Activated CD8-positive, alpha-beta memory T cell treated with anti-CD3 and anti-CD28 coated beads for 24 hours (primary cell): ENCODE measurements at places on chromosomes 6 and 20.

GRCh38 chr20:20312562-20312961 is 55.3 kb upstream of the INSM1 start:
- no peak for DNase-seq

GRCh38 chr20:1932971-1933370 is 37.8 kb downstream of the SIRPA start:
- DNase-seq, result no peak

DNA sequence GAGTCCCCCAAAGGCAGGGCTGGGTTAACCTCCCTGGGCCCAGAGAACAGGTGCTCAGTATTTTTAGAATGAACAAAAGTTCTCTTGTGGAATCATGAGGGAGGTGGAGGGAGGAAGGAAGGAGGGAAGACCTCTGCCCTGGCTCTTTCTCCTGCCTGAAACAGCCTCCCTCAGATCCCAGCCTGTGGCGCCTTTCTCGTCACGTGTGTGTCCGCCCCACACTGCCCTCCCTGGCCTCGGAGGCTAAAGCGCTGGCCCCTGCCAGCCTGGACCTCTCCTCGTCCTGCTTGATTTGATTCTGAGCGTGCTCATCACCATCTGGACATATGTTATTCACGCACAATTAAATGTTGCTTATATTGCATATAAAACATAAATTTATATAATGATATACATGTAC is 40.9 kb downstream of the PHACTR3 start:
- peak; percentile 11 for DNase-seq

DNA sequence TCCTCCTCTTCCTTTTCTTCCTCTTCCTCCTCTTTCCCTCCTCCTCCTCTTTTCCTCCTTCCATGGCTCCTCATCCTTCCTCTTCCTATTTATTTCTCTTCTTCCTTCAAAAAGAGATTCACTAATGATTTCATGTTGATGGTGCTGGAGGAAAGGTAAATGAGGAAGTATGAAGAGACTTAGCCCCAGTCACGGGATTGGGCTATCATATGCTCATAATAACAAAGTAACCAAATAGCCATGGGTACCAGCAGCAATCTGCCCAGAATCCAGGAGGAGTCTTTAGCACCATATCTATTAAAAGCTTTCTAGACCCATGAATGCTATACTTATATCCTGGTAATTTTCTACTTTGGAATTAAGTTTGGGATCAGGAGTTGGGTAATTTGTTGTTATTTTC is 910.9 kb upstream of the MAP3K7 start:
- no peak for DNase-seq

- no peak for DNase-seq
These were observed 17.0 kb upstream of the CST3 start for GRCh38 chr20:23654717-23655116.

DNA sequence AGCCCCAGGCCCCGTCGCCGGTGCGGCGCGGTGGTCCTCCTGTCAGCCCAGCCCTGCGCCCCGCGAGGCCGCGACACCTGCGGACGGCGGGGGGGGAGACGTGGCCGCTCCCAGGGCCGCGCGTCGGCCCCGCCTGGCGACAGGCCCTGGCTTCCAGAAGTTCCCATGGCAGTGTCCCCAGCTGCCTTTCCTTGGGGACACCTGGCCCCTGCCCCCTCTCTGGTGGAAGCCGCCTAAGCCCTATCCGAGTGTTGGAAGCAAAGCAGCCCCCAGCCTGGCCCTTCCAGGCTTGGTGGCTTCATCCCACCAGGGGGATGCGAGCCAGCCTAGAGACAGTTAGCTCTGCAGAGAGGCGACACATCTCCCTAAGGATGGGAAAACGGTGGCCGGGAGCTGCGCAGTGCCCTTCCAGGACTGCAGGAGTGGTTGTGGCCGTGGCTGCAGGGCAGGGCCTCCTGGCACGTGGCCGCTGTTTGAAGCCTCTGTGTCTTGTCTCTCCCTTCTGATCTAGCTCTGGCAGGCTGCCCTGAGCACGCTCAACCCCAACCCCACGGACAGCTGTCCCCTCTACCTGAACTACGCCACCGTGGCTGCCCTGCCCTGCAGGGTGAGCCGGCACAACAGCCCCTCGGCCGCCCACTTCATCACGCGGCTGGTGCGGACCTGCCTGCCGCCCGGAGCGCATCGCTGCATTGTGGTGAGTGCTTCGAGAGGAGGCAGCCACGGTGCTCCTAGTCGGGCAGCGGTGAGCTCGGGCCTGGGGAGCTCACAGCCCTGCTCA is 816 bp downstream of the NPEPL1 start:
- peak; percentile 76 for DNase-seq

DNA sequence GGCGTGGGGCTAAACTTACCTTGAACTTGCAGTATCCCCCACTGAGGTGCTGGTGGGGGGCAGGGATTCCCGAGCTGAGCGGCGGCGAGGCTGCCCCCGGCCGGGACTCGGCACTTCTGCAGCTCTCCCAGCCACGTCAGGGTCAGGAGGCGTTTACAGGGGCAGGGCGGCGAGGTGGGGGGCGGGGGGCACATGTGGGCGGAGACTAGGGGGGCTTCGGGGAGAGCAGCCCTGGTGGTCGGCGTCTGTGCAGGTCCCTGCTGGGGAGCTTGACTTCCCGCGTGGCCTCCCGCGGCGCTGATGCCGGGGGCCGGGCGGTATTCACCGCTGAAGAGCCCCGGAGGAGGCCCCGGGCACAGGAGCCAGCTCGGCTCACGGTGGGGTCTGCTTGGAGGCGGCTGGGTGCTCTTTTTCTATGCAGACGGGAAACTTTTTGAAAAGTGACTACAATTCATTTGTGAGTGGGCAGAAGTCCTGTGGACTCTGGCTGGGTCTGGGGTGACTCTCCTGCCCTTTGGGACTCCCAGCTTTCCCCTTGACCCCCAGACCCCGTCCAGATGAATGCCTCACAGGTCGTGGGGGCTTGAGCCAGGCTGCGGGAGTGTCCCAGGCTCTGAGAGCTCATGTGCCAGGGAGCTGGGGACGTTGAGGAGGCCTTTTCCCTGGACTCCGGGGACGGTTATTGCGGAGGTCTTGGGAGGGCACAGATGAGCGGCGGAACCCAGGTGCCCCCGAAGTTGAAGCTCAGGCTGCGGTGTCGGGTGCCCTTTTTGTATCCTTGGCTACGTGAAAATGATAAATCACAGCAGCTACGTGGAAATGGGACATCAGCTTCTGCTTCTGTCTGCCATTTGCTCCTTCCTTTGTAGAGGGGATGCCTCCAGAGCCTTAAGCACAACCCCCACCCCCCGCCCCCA is 75.9 kb upstream of the GATA5 start:
- peak; percentile 62 for DNase-seq

- DNase-seq, result no peak
These were observed 38.4 kb downstream of the BMP5 start for GRCh38 chr6:55836945-55837344.

DNA sequence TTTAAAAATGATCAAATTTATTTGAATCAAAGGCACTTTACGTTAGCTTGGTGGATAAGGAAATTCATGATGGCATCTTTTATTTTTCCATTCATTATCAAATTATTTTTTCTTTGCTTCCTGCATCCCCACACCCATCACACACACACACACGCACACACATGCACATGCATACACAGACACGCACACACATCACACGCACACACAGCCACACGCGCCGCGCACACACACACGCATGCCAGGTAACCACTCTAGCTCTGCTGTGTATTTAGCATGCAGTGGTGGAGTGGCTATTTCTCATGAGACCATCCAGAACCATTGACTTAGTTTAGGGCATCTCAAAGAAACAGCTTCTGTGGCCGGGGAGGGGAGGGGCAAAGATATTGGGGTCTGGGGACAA is 47.0 kb downstream of the GNAS start:
- DNase-seq, result no peak

GRCh38 chr6:97136626-97137358 is 146.2 kb downstream of the MMS22L start:
- no peak for DNase-seq

DNA sequence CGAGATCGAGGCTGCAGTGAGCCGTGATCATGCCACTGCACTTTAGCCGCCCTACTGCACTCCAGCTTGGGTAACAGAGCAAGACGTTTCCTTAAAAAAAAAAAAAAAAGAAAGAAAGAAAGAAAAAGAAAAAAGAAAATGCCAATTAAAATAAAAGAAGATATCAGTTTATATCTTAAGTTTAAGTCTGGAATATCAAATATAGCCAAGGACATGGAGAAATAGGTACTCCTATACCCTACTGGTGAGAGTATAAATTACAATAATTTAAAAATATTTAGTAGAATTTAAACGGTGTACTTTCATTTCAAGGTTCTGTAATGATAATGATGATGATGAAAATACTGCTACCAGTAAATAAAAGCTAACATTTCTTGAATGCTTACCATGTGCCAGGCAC is 3.8 kb upstream of the TRIM31 start:
- no peak for DNase-seq

DNA sequence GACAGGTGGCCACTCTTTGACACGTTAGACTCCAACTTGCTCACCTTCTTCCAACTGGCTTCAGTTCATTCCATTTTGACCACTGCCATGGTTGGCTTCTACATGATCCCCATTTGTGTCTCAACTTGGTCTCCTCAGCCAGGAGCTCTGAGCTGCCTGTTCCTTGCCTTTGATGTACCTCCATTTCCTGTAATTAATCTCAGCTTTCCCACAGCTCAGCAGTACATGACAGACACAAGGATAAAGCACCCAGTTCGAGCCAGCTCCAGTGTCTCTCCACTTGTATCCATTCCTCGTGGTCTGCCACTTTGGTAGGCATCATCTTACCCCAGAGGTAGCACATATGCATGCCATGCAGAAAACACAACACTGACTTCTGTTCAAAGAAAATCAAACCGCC is 161.0 kb downstream of the TSHZ2 start:
- no peak for DNase-seq

DNA sequence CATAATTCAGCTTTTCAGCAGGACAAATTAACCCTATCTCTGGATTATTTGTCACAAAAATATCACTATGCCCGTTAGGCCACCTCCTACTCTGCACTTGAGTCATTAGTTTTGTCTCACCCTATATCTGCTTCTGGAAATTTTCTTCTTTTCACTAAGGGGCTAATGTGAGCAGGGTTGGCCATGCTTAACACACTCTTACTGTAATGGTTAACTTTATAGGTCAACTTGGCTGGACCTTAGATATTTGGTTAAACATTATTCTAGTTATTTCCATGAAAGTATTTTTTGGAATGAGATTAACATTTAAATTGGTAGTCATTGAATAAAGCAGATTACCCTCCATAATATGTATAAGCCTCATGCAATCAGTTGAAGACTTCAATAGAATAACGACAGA is 394.6 kb upstream of the PTCHD4 start:
- no peak for DNase-seq

DNA sequence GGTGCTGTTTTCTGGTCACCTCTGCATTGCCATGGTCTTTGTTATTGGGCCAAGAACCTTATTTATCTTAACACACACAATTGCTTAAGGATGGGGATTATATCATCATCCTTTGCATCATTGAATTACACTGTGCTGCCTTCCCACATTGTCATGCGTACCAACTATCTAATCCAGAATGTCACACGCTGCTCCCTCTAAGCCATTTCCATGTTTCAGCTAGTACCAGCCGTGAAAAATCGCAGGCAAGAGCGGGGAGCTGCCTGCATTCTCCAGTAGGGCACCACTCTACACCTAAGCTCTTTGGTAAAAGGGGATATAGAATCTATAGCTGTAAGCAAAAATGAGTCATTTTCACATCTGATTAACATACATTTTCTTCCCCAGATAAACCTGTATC is 277.0 kb downstream of the PRL start:
- no peak for DNase-seq

DNA sequence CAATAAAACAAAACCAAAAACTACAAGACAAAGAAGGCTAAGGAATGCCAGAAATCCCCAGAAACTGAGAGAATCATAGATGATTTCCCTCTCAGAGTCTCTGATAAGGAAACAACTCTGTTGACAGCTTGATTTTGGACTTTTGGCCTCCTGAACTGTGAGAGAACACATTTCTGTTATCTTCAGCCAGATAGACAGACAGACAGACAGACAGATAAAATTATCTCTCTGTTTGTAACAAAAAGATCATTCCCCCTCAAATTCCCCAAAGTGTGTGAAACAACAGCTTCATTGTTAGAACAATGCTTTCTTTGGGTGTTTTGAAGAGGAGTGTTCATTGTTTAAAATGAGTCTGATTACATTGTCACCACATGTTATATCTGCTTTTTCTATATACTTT is 148.2 kb downstream of the BCKDHB start:
- DNase-seq, result no peak

- DNase-seq, result no peak
These were observed 25.4 kb downstream of the UNC5CL start for GRCh38 chr6:41013466-41014153.

- no peak for DNase-seq
These were observed 21.0 kb upstream of the PRELID3B start for GRCh38 chr20:59063358-59064213.

GRCh38 chr6:109867009-109867969 is 110.8 kb upstream of the GPR6 start:
- DNase-seq, result no peak

- DNase-seq, result no peak
These were observed 429.0 kb upstream of the NRSN1 start for GRCh38 chr6:23696992-23697391.

- no peak for DNase-seq
These were observed 187.4 kb downstream of the SLC16A10 start for GRCh38 chr6:111274593-111275217.
